Ecto neural progenitor cell (in vitro differentiated cells): ENCODE measurements at places on chromosomes 2 and 18.

GRCh38 chr2:1742681-1743395, 1.5 kb downstream of the PXDN start:
- peak; percentile 83 for DNase-seq

DNA sequence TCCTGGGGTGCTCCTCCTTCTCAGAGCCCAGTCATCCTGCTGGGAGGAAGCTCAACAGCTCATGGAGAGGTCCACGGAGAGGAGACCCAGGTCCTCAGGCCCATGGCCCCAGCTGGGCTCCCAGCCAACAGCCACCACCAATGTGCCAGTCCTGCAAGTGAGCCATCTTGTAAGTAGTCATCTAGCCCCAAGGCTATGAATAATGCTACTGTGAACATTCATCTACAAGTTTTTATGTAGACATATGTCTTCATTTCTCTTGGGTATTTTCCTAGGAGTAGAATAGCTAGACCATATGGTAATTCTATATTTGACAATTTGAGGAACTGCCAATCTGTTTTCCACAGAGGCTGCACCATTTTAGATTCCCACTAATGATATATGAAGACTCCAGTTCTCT, 166.1 kb downstream of the MTCL1 start:
- DNase-seq = no peak

DNA sequence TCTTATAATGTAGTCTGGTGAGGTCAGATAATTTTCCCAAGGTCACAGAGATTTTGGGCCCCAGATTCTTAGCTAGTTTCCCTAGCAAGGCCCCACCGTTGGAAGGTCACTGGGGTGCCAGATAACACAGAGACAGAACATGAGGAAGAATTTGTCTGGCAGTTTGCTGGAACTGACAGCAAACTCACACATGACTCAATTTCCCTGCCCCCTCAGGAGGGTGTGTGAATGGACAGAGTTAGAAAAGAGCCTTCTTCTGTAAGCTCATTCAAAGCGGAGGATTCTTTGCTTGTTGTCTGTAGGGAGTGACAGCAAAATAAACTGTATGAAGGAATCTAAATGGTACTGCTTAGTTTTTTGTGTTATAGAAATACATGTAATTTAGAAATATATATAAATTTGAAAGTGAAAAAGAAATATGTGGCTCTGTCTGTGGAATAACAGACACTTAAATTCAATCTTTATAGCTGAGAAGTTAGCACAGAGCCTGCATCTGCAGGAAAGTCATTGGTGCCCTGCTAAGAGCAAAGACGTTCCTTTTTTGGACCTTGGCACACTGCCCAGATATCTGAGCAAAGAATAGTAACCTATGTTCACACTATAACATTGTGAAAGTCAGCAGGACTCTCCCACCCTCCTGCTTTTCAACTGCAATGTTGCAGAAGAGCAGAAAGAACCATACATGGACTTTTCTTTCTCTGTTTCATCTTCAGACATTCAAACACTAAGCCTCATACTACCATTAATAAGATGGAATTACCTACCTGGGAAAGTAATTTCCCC, 2.1 kb downstream of the MDH1 start:
- DNase-seq = no peak

DNA sequence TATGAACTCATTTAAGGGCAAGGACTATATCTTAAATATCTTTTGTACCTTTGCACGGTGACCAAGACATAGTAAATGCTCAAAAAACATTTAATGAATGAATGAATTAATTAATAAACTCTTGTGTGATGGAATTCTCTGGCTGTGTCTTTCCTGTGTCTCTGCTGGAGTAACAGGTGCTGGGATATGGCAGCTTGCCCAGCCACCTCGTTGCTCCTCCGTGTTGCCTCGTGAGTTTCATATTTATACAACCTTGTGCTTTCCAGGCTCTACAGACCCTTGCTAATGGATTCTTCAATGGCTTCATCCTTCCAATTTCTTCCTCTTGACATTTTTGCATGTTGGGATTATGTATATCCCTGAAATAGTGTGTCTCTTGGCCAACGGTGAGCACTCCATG, 30.4 kb downstream of the CTAGE1 start:
- no peak for DNase-seq

GRCh38 chr2:27762951-27763906, 8.3 kb upstream of the MRPL33 start:
- no peak for DNase-seq

GRCh38 chr18:32711862-32712261, 61.0 kb downstream of the KLHL14 start:
- DNase-seq = no peak
